ENCODE measurements at places on chromosomes 2 and 18. TPM values are rescaled to one million over a fixed set of nuclear protein-coding genes. Genes with fewer than 3 reads are reported as not detected.

DNA sequence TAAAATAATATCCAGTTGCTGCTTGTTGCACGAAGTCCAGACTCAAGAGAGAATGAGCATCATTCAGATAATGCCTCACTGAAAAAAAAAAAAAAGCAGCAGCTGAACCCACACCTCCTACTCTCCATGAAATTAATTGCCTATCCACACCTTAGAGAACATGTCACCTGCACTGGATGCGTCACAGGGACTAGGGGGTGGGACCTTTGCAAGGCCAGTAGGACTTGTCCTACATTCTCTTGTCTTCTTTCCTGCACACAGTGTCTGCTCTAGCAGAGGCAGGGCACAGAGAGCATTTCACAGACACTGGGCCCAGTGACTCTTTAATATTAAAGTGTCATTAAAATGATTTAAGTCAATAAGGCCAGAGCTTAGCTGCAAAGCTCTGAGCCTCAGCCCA lies at the start of gene ABCA12:
Gene ABCA12 (minus strand): TSS at position 148 of the 400 bp plus-strand sequence. CDS start 418 bp downstream, outside the sequence.
- ATAC-seq = peak; percentile 95

DNA sequence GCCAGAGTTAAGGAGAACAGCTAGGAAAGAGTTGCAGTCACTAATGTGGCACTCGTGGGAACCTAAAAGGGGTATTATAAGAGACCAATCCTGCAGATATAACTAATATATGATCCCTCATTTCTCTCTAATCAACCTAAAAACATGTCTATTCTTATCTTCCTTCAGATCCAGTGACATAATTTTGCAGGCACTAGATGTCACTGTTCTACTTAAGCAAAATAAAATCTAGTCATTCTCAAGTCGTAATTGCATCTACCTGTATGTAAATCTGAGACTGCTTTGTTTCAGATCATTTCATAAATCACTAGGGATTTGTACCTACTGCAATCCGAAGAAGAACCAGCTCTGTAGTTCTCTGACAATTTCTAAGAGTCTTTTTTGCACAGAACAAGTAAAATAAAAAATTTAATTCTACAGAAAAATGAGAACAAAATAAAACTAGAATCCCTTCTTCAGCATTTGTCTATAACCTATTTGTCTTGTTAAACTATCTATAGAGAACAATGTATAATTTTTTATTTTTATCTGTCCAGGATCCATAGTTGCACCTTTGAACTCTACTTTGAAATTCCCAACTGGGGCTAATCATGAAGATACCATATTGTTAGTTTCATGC lies 56.5 kb upstream of the ERBB4 start:
- peak; percentile 62 for ATAC-seq

DNA sequence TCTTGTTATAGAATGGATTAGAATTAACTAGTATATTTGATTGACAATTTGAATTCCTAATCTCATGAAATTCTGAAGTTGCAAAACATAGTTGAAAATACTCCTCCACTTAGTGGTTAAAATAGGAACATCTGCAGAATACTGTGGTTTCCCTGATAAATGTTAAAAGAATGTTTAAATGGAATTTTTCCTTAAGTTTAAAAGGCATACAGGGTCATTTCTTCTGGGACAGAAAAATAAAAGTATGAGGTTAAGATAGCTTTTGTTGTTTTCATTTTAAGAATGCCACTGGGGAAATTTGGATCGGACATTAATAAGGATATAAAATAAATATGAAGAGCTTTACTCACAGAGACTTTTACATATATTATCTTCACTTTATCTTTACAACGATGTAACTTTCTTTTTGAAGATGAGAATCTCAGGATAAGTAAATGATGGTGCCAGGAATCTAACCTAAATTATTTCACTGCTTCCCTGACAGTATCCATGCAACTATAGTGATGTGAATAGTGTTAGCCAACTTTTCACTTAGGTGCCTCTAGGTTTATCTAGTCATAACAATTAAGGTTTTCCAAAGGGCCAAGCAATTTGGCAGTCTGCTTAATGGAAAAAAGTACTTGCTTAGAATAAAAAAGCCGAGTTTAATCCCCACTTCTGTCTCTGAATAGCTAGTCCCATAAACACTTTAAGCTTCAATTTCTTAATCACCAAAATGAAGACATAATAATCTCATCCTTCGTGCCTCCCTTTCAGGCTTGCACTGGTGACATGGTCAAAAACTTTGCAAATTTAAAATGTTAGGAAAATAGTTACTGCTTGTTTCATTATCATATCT lies 151.8 kb upstream of the STK17B start:
- no peak for ATAC-seq

GRCh38 chr2:219664944-219665343 lies 37.5 kb downstream of the SLC4A3 start:
- no peak for ATAC-seq

Gene LRRTM4
- not detected for total RNA-seq

Gene DSG2
- 22.4 TPM for total RNA-seq

- no peak for ATAC-seq
Measured at GRCh38 chr2:15688924-15689568, 97.4 kb downstream of the DDX1 start.

Gene PTPRM
- 5.3 TPM for total RNA-seq

DNA sequence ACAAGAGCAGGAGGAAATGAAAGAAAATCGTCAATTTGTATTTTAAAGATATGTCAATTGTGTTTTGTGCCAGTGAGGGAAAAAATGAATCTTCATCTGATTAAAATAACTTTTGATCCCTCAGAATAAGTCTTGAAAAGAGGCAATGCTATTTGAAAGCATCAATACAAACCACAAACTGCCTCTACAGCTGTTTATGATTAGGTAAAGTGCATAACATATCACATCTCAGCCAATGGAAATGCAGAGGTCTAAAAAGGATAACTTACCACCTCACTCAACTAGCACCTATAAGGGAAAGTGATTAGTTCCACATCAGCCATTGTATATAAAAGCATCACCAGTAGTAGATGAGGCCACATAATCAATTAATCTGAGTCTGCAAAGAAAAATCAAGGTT lies 492.2 kb upstream of the CDH2 start:
- ATAC-seq = no peak

DNA sequence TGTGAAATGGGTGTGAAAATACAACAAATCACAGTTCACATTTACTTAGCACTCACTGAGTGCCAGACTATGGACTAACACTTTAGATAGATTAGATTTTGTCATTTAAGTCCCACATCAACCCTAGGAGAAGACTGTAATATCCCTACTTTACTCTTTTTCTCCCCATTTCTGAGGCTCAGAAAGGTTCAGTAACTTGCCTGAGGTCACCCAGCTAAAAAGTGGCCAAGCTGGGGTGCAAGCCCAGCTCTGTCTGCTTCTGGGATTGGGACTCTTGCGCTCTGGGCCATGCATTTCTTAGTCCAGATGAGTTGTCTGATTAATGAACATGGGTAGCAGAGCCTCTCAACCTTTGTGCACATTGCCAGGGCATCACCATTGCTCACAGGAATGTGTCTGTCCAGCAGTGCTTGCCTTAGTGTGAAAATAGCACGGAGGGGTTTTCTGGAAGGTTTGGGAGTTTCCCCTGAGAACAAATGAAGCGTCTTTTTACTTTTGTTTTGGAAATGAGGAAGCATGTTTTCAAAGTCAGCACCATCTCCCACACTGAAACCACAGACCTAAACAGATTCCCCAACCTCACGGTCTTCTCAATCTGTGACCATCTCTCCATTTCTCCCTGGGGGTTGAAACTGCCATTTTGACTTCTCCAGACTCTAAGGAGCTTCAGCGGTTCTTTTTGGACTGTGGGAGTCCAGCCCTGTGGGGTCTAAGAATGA lies 31.9 kb downstream of the NRP2 start:
- no peak for ATAC-seq

- ATAC-seq = no peak
Measured at GRCh38 chr2:112962308-112963175, 15.3 kb upstream of the IL36G start.

- no peak for ATAC-seq
Measured at GRCh38 chr18:26082475-26082874, 7.9 kb downstream of the SS18 start.

- ATAC-seq = peak; percentile 37
Measured at GRCh38 chr2:50401772-50402653, 629.9 kb downstream of the NRXN1 start.

- ATAC-seq = no peak
Measured at GRCh38 chr2:207896525-207897285, 127.0 kb upstream of the FZD5 start.

- no peak for ATAC-seq
Measured at GRCh38 chr2:203915256-203915655, 21.3 kb upstream of the ICOS start.

Gene IL1A
- 9.4 TPM for total RNA-seq

Gene MARCO
- total RNA-seq = 0.80 TPM

DNA sequence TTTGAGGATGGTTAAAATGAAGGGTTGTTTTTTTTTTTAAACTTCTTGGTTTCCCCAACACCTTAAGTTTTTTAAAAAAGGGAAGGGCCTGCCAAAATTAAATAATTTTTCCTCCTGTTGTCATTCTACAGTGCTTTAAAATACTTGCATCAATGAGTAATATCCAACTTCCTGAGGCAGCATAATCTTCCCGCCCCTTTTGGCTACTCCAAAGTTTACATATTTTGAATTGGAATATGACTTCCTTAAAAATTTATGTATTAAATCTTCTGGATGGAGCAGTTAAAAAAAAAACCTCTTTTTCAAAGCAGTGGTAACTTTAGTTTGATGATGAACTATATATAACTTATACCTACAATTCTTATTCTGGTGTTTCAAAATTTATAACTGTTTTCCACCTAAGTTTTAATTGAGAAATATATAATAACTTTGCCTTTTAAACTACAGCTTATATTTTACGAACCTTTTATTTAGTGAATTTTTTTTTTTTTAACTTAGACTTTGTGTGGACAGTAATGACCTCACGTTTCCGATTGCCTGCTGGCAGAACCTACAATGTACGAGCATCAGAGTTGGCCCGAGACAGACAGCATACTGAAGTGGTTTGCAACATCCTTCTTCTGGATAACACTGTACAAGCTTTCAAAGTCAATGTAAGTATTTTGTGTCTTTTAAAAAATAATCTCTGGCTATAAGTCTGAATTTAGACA lies 49.8 kb downstream of the PTPN4 start:
- ATAC-seq = no peak

- ATAC-seq = no peak
Measured at GRCh38 chr18:6004683-6005082, 109.4 kb upstream of the TMEM200C start.

GRCh38 chr18:25019086-25019860 lies 332.7 kb downstream of the ZNF521 start:
- no peak for ATAC-seq

DNA sequence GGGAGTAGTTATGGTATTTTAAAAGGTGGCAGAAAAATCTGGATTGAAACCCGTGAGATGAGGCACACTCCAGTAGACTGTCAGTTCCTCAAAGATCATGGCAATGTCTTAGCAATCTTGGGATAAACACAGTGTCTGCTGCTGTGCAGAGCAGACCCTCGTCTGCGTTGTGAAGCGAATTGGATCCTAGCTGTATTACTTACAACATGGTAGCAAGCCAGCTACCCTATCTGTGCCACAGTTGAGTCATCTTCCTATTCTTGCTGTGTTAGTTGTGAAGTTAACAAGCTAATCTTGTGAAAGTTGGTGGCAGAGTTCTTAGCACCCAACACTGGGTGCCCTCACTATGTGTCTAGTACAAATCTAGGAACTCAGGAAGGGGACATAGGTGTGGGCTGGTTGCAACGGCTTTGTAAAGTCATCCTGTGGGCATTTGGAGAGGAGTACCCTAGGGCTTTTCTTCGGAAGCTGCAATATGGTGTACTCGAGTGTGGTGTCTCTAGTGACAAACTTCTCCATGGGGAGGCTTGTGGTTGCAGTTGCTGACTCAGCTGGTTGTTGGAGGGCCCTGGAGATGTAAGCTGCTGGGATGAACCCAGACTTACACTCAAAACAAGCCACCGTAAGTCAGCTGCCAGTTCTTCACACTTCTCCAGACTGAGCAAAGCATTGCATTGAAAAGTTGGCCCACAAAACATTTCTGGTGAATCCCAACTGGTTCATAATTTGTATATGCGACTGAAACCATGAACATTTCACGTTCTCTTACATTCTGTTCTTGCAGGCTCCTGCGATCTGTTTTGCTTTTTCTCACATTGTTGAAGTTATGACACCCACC lies 61.5 kb downstream of the ADCYAP1 start:
- ATAC-seq = no peak

GRCh38 chr18:37481072-37481471 lies 84.5 kb downstream of the CELF4 start:
- no peak for ATAC-seq

Gene SERPINB12
- total RNA-seq = 0.60 TPM

GRCh38 chr2:133532919-133533318 lies 35.3 kb downstream of the NCKAP5 start:
- peak; percentile 79 for ATAC-seq

- ATAC-seq = no peak
Measured at GRCh38 chr18:75805265-75805664, 377.8 kb upstream of the SMIM21 start.

DNA sequence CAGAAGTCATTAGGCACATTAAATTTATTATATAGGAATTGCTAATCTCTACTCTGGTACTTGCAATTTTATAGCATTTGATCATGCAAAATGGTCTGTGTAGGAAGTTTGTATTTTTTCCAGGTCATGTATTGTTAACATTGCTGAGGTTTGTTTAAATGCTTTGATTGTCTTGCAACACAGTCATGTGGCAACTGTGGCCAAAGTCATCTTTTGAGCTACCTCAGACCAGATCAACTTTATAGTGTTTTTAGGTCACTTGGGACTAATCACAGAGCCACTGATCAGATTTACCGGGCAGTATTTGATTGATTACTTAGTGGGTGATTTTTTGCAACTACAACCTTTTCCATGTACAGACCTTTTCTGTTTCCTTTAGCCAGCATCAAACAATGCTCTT lies 3.7 kb downstream of the SERPINB5 start:
- no peak for ATAC-seq

DNA sequence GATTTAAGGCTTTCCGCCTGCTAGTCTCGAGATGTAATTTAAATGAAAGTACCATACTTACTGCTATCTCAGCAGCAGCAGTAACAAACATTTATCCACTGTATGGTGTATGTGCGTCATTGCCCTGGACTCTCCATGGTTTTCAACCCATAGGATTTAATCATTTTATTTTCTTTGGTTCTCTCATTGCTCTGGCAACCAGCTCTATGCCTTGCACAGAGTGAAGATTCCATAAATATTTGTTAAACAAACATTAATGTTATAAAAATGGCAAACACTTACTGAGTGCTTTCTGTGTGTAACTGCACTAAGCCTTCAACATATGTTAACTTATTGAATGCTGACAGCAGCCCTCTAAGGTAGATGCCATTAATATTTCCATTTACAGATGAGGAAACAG lies 1.3 kb upstream of the LMAN1 start:
- no peak for ATAC-seq

DNA sequence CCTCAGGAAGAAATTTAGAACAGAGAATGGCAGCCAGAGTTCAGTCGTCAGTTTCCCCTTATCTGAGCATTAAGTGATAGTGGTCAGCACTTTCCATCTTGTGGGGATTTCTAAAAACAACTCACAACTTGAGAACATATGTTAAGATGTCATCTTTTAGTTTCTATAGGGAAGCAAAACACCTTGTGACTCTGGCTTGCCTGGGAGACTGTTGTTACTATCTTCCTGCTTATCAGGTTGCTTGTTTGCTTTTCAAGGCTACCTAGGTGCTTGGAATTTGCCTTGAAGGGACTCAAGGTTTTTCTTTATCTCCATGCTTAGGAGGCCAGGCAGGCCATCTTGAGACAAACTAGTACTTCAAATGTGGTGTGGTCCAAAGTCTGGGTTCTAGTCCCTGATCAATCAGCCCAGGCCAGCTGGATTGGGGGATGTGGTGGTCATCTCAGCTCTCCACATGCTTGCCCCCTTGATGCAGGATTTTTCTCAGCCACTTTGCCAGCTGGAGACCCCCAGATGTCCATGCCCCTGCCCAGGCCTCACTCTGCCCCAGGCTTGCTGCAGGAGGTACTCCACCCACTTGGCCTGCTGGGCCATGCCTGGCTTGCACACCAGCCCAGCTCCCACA lies 125.9 kb downstream of the LYPD1 start:
- no peak for ATAC-seq

All from esophagus mucosa (tissue), 1 donor.